ENCODE measurements at places on chromosomes 12 and 14.
A peak's percentile ranks its signal among the peaks of the same experiment; 100 is the strongest.

DNA sequence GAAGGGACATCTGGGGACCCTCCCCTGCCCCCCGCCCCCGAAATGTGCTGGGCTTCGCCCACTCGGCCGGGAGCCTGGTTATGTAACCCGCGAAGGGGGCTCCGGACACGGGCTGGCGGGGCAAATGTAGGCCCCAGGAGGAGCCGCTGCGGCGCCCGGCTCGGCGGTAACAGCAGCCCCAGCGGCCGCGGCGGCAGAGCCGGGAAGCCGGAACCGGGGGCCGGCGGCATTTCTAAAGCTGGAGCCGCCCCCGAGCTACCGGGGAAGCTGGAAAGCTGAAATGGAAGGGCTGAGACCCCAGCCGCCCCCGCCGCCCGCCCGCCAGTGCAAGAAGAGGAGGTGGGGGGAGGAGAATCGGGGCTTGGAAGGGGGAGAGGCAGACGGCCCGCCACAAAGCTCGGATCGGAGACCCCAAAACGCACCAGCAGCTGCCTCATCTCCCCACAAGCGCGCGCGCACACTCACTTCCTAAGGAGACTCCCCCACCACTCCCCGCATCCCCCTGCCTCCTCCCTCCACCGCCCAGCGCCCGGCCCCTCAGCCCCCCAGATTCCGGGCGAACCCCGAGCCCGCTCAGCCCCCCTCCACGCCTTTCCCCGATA, 1.5 kb downstream of the KDM2B start:
- no peak for DNase-seq

DNA sequence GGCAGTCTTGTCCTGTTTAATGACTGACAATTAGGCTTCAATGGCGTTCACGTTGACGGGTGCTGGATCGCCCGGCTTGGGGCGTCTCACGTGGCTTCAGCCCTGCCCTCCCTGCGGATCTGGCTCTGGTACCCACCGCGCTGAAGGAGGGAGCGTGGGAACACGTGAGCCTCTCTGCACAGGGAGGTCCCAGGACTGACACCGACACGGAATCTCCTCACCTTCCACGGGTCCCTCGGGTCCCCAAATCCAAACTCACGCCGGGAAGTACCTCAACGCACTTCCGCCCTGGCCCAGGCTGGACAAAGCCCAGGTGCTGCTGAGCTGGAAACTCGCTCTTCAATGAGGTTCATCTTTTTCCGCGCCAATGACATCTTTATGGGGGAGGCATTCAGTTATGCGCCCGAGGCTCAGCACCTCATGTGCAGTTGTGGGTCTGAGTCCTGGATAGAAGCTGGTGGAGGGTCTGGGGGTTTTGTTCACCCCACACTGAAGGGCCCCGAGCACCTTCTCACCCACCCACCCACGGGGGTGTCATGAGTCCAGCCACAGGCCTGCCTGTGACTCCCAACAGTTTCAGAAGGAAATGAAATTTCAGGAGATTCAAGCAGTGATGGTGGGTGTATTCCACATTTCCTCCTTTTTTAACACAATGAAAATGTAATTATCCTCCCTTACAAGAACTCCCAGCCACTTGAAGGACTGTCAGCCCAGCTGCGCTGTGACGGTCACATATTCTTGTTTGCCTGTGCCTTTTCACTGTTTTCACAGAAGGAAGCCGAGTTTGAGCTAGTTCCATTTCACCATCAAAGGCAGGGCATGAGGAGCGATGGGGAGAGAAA, 251.7 kb upstream of the SFSWAP start:
- DNase-seq, result no peak

GRCh38 chr12:120490833-120491512, 4.9 kb upstream of the DYNLL1 start:
- DNase-seq, result no peak

DNA sequence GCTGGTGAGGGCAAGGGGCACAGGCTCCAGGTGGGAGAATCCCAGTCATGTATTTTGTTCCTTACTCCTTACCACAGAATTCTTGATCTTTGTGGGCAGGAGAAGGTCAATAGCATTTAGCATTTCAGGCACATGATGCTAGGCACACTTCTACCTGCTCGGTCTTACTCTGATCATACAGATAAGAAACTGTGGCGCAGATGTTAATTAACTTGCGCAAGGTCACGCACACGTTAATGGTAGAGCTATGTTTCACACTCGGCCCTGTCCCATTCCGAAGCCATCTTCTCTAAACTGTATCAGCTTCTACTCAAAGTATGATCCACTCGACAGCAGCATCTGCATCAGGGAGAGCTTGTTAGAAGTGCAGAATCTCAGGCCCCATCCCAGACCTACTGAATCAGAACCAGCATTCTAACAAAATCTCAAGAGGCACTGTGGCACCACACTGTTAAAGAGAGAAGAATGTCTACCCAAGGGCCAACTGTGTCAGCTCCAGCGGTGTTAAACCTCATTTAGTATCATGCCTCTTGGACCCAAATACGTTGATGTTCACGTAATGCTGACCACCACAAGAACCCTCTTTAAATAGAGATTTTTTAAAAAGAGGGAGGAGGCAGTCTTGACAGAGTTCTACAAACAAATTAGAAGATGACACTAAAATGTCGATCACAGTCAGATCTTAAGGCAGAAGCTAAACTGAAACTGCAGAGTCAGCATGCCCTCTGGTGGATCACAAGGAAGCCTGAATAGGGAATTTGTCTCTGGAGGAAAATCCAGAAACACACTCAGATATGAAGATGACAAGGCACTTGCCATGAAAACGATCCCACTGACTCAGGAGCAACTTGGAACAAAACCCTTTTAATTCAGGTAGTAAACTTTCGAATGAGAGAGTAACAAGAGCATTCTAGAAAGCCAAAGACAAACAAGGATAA, 7.3 kb downstream of the STXBP6 start:
- peak; percentile 80 for DNase-seq

DNA sequence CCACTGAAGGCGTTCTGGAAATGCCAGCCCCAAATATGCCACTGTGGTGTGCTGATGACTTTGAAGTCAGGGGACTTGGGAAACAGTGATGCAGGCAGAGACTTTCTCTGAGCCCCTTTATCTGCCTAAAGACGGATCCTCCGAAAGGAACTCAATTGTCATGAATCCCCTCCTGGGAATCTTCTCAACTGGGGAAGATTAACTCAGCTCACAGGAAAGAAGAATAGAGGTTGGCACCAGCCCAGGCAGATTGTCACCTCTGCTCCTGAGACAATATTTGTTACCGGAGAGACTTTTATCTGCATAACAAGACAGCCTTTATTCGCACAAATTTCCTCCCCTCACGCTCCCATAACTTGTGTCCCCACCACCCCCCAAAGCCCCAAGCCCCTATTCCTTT, 414.4 kb downstream of the FUT8 start:
- DNase-seq, result no peak

DNA sequence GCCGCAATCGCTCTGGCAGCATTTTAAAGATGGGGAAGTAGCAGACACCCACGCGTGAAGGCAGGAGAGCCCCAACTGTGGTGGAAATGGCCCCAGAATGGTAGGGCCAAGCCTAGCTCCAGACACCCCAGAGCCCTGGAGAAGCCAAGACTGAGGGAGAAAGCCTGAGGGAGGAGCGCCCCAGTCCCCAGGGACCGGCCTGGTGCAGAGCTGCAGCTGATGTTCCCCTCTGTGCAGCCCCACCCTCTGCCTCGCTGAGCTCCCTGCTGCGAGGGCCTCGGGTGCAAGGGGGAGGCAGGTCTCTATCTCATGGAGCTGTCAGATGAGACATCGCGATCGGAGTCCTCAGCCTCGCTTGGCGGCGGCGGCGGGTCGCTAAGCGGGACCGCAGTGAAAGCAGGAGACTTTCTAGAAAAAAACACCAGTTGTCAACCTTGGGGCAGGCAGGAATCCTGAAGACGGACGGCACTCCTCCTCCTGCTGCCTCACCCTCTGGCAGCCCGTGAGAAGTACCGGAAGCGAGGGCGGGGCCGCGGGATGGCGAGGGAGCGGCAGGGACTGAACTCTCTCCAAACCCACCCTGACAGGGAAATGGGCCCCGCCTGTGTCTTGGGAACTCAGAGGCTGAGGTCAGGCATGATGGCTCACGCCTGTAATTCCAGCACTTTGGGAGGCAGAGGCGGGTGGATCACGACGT, 6.0 kb downstream of the GAPDH start:
- DNase-seq, result peak; percentile 96

DNA sequence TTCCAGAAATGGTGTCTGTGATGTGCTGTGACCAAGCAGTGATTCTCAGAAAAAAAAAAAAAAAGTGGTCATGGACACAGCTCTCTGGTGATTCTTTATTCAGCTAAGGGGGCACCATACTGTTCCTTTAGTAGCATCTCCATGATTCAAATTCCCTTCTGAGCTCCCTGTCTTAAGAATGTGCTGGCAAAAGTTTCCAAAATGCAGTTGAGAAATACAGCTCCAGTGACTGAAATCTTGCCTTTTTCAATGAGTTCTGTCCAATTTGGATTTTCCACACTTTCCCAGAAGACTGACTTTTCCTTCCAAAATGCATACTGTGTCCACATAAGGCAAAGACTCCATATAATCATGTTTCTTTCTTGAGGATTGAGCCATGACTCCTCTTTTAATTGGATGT, 24.3 kb upstream of the CPM start:
- no peak for DNase-seq

DNA sequence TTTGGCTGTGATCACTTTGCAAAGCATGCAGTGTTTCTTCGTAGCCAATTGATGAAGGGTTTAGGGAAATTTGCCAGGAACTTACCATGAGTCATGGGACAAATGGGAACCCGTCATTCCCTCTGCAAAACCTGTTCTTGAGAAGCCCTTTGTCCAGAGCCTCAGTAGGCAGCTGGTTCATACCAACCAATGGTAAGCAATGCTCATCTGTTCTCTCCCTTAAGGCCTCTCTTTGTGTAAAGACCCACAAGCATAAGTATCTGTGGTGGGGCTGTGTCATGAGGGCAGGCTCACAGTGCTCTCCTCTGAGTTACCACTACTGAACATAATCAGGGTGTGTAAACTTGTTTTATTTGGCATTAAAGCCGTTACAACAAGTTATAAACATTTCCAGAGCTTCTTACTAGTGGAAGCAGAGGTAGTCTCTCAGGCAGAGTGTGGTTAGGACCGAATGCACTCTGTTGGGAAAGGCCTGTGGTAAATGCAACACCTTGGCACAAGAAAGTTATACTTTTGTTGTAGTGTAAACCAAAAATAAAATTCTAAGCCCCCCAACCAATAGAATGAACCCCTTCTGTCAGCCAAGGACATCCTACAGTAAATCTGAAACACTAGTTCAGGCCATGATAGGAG, 119.8 kb downstream of the SINHCAF start:
- DNase-seq, result peak; percentile 31

DNA sequence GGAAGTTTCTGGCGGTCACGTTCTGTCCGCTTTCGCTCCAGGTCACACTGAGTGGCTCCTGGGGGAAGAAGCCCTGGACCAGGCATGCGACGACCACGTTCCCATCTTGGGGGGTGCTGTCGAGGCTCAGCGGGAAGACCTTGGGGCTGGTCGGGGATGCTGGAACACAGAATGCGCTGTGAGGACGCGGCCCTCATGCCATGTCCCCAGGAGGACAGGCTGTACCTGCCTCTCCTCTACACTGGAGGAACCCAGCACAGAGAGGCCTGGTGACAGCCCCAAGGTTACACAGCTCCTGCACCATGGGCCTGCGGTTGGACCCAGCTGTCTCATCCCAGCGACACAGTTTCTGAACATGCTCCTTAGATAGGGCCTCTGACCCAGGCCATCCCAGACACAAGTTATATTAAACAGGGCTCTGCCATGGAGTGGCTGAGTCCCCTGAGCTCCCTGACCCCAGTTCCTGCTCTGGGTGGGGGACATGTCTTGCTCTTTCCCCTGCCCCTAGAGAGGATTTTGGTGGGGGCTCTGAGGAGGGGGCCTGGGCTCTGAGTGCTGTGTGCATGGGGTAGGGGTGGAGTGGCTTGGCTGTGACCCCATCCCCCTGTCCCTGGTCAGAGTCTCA, 62.0 kb downstream of the TMEM121 start:
- DNase-seq, result no peak

All from fibroblast of villous mesenchyme (primary cell).